Effector memory CD4-positive, alpha-beta T cell (primary cell): ENCODE measurements at places on chromosomes 5 and 9.

GRCh38 chr5:135993880-135994636 is 34.7 kb upstream of the TGFBI start:
- no peak for DNase-seq

DNA sequence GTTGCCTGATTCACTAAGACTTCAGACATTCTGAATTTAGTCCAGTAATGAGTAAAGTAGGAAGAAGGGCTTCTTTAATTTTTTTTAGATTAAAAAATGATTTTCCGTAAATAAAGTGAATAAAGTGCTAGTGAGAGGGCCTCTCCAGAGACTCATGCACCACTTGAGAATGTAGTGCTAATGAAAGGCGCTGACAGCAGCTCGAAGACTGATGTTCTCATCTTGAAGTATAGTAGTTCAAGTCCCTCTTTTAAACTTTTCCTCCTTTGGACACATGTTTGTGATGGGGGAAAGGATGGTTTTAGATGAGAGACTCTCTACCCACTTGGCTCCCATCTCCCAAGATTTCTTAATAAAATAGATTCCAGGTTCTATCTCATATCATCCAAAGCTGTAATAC is 48.5 kb downstream of the G3BP1 start:
- no peak for DNase-seq

- no peak for DNase-seq
Measured at GRCh38 chr5:38554403-38554802, 2.0 kb downstream of the LIFR start.

- DNase-seq, result no peak
Measured at GRCh38 chr5:14142202-14142826, 828 bp upstream of the TRIO start.

DNA sequence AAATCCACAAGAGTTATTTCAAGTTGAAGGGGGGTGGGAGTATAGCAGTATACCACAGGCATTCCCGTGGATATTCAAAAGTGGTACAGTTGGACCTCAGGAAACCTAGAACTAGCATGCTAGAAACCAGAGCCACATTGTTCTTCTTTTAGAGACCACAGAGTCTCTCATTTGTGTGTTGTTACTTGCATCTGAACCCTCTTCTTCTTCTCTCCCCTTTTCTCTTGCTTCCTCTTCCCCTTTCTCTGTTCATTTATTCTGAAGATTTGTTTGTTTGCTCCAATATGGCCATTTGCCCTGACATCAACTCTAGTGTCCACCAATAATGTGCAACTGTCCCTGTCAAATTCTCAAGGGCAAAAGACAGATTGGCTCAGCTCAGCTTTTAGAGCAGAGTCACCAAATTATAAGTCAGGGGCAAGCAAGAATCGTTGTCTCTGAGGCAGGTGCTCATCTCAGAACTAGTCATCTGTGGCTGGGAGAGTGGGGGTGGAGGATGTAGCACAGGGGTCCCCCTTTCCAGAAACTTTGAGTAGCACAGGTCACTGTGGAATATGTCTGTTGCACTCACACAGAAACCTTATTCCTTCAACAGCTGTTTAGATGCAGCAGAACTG is 321.1 kb downstream of the ARRDC3 start:
- no peak for DNase-seq

- no peak for DNase-seq
Measured at GRCh38 chr9:84442712-84443111, 102.2 kb upstream of the SLC28A3 start.

DNA sequence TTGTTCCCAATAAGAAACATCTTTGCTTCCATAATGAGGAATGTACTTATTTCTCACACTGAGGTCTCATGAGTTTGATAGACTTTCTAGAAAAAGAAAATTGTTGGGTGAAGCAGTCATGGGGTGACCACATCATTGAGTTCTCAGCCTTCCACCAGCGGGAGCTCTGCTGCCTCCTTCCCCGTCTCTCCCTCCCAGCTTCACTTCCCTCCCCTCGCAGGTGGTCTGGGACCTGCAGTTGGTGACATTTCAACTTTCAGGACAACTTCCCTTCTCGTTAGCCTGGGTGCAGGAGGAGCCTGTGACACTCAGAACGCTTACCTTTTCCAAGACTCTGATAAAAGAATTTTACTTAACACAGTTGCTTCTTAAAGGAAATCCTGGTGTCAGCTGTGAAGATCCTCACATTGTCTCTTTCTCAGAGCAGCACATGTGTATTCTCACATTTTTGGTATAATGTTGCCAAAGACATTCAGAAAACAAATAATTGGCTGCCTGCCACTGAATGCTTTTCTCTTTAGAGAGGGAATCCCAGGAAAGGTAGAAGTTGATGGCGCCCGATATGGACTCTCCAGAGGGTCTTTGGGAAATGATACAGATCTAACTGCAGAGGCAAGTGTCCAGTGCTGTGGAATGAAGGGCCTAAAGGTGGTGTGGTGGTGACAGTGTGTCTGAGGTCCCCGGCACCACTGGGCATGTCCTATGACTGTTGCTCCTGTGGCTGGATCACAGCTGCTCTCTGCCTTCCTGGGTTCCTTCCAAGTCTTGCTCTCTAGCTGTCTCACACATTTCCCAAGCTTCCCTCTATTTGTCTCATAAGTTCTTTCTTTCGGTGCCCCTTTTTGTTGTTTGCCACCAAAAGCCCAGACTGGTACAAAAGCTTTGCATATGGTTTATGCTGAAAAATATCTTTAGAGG is 238.1 kb downstream of the GAS1 start:
- no peak for DNase-seq

DNA sequence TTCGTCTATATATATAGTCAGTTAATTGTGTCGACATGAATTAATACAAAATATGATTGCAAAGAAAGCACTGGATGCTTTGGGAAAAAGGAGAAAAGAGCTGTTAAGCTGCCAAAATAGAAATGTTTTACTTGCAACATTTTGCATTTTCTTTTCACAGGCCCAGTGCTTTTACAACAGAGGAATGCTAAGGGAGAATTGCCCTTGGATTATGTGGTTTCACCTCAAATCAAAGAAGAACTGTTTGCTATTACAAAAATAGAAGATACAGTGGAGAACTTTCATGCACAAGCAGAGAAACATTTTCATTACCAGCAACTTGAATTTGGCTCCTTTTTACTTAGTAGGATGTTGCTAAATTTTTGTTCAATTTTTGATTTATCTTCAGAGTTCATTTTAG is 76.2 kb downstream of the SLF1 start:
- no peak for DNase-seq

DNA sequence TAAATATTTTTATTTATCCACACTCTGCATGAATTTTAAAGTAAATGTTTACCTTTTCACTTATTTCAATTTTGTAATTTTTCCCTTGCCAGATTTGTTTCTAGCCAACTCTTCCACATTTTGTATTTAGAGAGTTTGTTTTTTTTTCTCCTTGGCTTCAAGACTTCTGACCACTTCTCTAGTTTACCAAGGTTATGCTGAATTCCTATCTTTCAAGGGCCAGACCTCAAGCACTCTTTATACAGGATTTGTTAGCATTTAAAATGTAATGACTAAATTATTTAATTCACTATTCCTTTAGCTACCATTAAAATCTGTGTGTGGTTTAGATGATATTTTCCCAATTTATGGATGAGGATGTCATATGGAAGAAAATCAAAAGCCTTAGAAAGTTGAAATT is 42.5 kb downstream of the MEF2C start:
- no peak for DNase-seq

- no peak for DNase-seq
Measured at GRCh38 chr5:14890846-14891245, 19.3 kb upstream of the ANKH start.

DNA sequence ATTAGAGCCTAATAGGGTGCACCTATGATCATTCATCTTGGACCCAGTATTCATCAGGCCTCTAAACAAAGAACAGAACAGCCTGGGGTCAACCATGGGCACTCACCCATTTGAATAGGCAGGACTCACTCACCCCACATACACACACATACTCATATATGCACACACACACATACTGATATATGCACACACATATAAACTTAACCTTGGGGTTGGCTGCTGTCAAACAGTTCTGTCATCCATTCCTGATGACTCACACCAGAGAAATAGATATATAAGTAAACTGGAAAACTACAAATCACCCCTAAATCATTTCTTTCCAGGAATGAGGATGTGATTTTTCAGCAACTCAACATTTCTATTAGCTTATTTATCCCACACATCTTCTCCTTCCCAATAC is 51.3 kb downstream of the ARL15 start:
- no peak for DNase-seq

- no peak for DNase-seq
Measured at GRCh38 chr5:15522187-15522520, 22.2 kb downstream of the FBXL7 start.

DNA sequence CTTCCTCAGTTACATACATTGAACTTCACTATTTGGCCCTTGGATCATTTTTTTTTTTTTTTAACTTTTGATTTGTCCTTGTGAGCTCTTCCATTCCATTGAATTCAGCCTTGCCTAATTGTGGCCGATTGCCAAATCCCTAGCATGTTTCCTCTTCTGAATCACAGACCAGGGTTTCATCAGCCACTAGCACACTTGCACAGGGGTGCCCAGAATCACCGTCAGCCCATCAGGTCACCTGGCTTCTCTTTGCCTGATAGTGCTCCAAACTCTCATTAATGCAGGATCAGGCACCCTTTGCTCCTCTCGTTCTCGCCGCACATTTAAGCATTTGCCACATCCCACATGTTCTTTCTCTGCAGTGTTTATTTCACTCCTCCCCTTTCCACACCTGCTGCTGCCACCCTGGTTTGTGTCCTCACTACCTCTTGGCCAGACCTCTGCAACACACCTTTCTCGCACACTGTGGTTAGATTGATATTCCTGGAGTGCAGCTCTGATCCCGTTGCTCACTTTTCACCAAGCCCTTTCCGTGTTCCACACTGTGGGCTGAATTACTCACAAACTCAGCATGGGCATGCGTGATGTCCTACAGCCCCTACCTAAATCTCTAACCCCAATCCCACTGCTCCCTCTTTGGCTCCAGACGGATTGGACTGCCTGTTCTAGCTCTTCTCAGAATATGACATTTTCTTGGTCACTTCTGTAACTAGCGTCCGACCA is 9.8 kb downstream of the PIK3R1 start:
- no peak for DNase-seq

DNA sequence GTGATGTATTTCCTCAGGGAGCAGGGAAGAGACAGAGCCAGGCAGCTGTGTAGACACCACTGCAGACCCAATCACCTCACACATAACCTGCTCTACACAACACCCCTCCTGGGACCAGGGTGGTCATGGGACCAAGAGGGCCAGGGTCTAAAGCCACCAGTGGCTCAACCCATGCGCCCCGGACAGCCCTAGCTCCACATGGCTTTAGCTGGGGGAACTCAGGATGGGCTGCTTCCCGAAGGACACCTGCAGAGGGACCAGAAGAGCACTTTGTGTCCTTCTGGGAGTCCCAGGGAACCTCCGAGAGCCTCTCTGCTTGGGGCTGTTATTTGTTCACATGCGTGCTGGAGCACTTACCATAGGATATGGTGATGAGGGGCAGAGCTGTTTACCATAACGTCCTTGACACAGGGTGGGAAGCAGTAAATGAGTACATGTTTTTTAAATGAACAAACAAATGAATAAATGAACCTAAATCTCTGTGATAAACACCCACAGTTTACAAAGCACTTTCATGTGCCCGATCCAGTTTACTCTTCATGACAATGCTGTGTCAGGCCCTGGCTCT is 12.3 kb downstream of the SEPTIN8 start:
- no peak for DNase-seq

- DNase-seq, result no peak
Measured at GRCh38 chr5:4518903-4519672, 621.0 kb upstream of the ADAMTS16 start.

- no peak for DNase-seq
Measured at GRCh38 chr5:96001262-96001661, 39.6 kb upstream of the ELL2 start.

- no peak for DNase-seq
Measured at GRCh38 chr5:124919747-124920525, 173.5 kb upstream of the ZNF608 start.

DNA sequence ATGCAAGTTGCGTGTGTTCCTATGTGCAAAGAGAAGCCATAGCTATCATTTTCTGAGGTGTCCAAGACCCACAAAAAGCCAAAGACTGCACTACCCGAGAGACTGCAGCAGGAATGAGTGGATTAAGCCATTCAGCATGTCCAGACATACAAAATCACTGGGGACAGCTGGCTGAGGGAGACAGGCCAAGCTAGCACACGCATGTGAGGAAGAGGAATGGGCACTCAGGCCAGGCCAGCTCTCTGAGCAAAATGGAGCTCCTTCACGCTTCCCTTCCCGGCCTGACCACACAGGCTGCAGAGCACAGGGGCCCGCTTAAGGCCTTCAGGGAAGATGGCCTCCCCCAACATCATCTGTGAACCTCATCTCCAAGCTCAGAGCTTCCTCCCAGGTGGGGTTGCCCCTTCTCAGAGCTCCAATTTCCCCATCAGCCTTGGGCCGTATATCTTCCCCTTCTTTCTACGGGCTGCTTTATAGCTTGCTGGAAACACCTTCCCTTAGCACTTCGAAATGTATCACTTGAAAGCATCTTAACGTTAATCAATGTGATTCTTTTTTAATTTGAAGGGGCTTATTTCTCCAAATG is 8.4 kb downstream of the DCANP1 start:
- no peak for DNase-seq

DNA sequence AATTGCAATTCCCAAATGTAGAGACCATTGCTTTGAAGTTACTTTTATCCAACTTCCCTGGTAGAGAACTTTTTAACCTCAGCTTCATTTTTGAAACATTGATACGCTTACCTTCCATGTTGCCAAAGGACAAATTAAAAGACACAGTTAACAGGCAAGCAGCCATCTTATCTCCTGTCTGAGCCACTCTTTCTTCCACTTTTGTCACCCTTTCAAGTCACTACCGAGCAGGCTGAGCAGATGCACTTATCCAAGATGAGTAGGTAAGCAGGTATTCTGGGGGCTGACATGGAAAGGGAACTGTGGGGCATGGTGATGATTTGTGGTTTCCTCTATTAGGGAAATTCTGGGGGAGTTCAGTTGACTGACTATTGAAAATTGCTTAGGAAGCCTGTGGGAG is 66.7 kb downstream of the DOCK2 start:
- DNase-seq, result no peak

DNA sequence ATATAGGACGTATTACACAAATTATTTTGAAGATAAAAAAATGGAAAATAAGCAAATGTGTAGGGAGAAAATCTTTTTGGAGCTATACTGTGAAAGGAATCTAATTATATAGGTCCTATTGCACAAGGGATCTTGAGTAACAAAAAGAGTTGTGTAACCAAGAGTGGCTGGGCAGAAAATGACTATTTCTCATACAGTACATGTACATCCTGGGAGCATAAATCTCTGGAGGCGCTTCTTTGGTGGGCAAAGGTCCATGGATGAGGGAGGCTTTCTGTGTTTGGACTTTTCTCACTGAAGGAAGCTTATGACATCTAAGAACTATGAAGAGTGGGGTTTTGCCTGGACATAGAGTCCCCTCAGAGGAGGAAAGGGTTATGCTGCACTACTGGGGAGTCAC is 29.8 kb downstream of the ANKS6 start:
- no peak for DNase-seq

- no peak for DNase-seq
Measured at GRCh38 chr9:34992376-34992951, 2.9 kb downstream of the DNAJB5 start.

GRCh38 chr5:36298552-36298951 is 3.1 kb downstream of the RANBP3L start:
- no peak for DNase-seq

GRCh38 chr5:109516390-109516789 is 106.6 kb upstream of the PJA2 start:
- no peak for DNase-seq

- DNase-seq, result no peak
Measured at GRCh38 chr9:113570749-113571711, 107.5 kb downstream of the RGS3 start.

- no peak for DNase-seq
Measured at GRCh38 chr9:108095496-108095895, 605.9 kb upstream of the KLF4 start.

GRCh38 chr5:158423623-158424200 is 564.8 kb upstream of the CLINT1 start:
- no peak for DNase-seq
